ENCODE measurements at places on chromosomes 1 and 21. TPM values are rescaled to one million over a fixed set of nuclear protein-coding genes. Genes with fewer than 3 reads are reported as not detected.

GRCh38 chr1:48222501-48223242, at the start of gene SLC5A9:
SLC5A9 (plus strand) TSS chr1:48222716; CDS start chr1:48222737, 21 bp downstream.
- H3K4me3 ChIP-seq = no peak within 1 kb of the TSS
- no peak for DNase-seq
- H3K27me3 ChIP-seq = no peaks in the 10 kb centered on the region
- H3K36me3 ChIP-seq = no peaks in the 10 kb centered on the region

DNA sequence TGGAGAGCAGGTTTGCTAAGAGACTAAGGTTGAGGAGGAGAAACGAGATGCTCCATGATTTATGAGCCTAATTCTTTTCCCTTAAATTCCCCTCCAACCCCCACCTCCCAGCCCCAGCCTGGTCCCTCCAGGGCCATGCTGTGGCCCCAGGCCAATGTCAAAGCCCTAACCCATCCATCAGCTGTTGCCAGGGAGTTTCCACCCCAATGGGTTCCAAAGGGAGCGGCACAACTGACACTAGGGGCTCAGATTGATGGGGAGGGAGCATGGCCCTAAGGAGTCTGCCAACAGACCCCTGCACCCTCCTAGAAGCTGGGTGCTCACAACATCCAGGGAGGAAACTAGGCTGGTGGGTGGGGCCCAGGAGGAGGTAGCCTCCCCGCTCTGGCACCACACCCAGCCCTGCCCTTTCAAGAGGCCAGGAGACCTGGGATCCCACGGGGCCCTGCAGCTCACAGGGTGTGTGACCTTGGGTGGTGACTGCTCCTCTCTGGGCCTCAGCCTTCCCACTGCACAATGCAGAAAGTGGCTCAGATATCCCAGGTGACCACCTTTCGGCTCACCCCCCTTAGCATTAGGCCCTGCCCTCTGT, 12.9 kb downstream of the AHDC1 start:
- DNase-seq = no peak
- H3K4me1 ChIP-seq = peaks cover 30% of the 10 kb centered on the region
- H3K4me3 ChIP-seq = no peak overlapping the region
- no peak overlapping the region for H3K27ac ChIP-seq
- H3K27me3 ChIP-seq = no peaks in the 10 kb centered on the region

DNA sequence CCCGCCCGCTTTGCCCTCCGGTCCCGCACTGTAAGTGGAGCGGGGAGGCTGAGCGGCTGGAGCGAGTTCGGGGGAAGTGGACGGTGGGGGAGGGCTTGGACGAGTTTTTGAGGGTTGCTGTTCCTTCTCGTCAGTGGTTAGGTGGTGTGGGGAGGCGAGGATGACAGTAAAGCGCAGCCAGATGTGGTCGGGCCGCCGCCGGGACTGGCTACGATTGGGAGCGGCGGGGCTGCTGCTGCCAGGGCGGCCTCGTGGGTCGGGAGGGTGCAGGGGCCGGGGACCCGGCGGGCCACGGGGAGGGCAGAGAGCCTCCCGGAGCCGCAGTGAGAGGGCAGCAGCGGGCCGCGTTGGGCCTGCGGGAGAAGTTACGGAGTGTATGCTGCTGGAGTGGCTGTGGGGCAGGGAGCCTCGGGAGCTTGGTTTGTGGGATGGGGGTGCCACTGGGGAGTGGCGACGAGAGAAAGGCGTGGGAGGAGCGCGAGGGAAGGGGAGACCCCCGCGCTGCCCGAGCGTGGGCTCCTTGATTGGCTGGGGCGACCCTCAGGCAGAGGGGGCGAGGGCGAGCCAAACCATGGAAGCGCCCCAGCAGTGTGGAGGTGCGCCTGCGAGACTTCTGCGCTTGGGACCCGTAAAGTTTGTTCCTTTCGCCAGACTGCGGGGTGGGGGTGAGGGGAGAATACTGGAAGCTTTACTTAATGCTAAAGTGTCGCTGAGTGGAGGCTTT, 2.1 kb downstream of the ADGRL2 start:
- H3K4me1 ChIP-seq = peaks cover 4% of the 10 kb centered on the region
- H3K27ac ChIP-seq = no peak overlapping the region
- peak overlapping the region; percentile 27 for H3K4me3 ChIP-seq
- DNase-seq = no peak

DNA sequence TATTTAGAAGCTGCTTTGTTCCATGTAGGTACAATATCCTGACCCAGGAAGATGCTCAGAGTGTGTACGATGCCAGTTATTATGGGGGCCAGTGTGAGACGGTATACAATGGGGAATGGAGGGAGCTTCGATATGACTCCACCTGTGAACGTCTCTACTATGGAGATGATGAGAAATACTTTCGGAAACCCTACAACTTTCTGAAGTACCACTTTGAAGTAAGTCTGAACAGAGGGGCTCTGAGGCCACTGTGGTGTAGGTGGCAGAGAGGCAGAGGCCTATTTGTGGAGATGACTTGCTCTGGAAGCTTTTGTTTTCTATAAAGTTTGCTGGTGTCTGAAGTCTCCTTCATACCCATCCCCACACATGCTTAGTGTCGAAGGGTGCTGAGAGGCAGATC, 26.8 kb downstream of the C8A start:
- no peak overlapping the region for H3K4me3 ChIP-seq
- H3K36me3 ChIP-seq = no peaks in the 10 kb centered on the region
- H3K27ac ChIP-seq = no peak overlapping the region
- peaks cover 23% of the 10 kb centered on the region for H3K27me3 ChIP-seq

GRCh38 chr1:57158604-57158998, 192.8 kb upstream of the C8B start:
- no peak for DNase-seq
- no peaks in the 10 kb centered on the region for H3K36me3 ChIP-seq
- no peaks in the 10 kb centered on the region for H3K4me1 ChIP-seq
- H3K27me3 ChIP-seq = peaks cover 33% of the 10 kb centered on the region

GRCh38 chr1:246008363-246008831, 498.7 kb downstream of the SMYD3 start:
- H3K36me3 ChIP-seq = no peaks in the 10 kb centered on the region
- DNase-seq = no peak
- no peaks in the 10 kb centered on the region for H3K27me3 ChIP-seq
- no peak overlapping the region for H3K27ac ChIP-seq
- no peak overlapping the region for H3K4me3 ChIP-seq

- no peaks in the 10 kb centered on the region for H3K4me1 ChIP-seq
- no peaks in the 10 kb centered on the region for H3K27me3 ChIP-seq
- H3K36me3 ChIP-seq = peaks cover 11% of the 10 kb centered on the region
- no peak overlapping the region for H3K4me3 ChIP-seq
Observed at GRCh38 chr1:86356247-86356646, 39.9 kb downstream of the ODF2L start.

GRCh38 chr1:201418461-201418860, 3.1 kb downstream of the TNNI1 start:
- H3K36me3 ChIP-seq = no peaks in the 10 kb centered on the region
- H3K4me1 ChIP-seq = no peaks in the 10 kb centered on the region
- no peak overlapping the region for H3K4me3 ChIP-seq
- H3K27me3 ChIP-seq = no peaks in the 10 kb centered on the region

DNA sequence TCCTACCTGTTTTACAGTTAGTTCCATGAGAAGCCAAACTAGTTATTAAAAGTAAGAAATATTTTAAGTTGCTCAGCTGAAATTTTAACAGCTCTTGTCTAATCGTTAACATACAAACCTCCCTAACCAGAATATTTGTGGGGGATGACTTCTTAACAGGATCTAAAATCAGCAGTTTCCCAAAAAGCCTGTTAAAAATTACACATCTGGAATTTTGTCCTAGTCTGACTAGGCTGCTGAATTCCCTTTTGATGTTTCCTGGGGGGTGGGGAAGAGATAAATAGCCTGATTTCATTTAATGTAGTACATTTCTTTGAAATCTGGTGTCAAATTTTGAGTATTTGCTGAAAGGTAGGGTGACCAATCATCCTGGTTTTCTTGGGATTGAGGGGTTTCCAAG, 78.8 kb upstream of the ARHGAP29 start:
- H3K36me3 ChIP-seq = no peaks in the 10 kb centered on the region
- no peaks in the 10 kb centered on the region for H3K27me3 ChIP-seq
- no peak overlapping the region for H3K27ac ChIP-seq
- H3K4me1 ChIP-seq = peaks cover 41% of the 10 kb centered on the region

GRCh38 chr1:104780470-104781078, 1030.9 kb downstream of the AMY1C start:
- peak; percentile 64 for DNase-seq
- no peaks in the 10 kb centered on the region for H3K36me3 ChIP-seq
- no peak overlapping the region for H3K27ac ChIP-seq
- H3K27me3 ChIP-seq = no peaks in the 10 kb centered on the region

- no peaks in the 10 kb centered on the region for H3K27me3 ChIP-seq
- no peak overlapping the region for H3K27ac ChIP-seq
- no peaks in the 10 kb centered on the region for H3K36me3 ChIP-seq
- H3K4me1 ChIP-seq = 0 out of 2 replicates have a peak, but pooled peaks cover 4% of the 10 kb centered on the region
Observed at GRCh38 chr1:20083178-20083944, 13.4 kb downstream of the PLA2G5 start.

DNA sequence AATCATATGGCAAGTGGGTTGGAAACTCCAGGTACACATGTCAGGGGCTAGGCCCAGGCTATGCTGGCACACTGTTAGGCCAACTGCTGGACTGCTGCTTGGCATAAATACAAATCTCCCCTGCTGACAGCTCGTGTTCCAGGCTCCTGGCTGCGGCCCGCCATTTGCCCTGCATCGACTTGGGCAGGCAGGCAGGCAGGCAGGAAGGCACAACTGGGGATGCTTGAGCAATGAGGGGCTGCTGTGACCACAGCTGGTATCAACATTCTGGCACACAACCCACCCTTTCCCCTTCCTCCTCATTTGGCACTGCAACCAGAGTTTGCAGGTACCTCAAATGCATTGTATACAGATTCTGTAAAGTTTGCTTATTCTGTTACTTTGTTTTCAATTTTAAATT, 53.2 kb downstream of the SAMSN1 start:
- peaks cover 41% of the 10 kb centered on the region for H3K27me3 ChIP-seq
- no peaks in the 10 kb centered on the region for H3K36me3 ChIP-seq
- no peak overlapping the region for H3K4me3 ChIP-seq
- DNase-seq = no peak

GRCh38 chr1:162497104-162497722, 405 bp upstream of the UHMK1 start:
- H3K4me1 ChIP-seq = peaks cover 30% of the 10 kb centered on the region
- H3K27me3 ChIP-seq = no peaks in the 10 kb centered on the region
- H3K27ac ChIP-seq = no peak overlapping the region

DNA sequence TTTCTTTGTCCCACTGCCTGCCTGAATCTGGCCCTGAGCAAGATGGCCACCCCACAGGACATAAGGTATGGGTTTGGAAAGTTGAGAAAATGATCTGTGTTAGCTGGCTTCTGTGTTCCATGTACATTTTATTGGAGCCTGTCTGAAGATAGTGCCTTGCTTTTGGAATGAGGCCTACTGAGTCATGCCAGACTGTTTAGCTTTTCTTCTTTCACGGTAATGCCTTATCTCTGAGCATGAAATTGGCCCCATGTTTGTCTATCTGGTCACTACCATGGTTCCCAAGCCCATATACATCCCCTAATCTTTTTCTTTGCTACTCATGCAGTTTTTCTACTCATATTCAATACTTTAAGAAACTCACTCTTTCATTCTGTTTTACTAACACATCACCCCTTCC, 85.1 kb upstream of the LMO4 start:
- peak; percentile 19 for DNase-seq
- no peak overlapping the region for H3K4me3 ChIP-seq
- H3K4me1 ChIP-seq = peaks cover 7% of the 10 kb centered on the region

Gene ANKRD45
- total RNA-seq = not detected

DNA sequence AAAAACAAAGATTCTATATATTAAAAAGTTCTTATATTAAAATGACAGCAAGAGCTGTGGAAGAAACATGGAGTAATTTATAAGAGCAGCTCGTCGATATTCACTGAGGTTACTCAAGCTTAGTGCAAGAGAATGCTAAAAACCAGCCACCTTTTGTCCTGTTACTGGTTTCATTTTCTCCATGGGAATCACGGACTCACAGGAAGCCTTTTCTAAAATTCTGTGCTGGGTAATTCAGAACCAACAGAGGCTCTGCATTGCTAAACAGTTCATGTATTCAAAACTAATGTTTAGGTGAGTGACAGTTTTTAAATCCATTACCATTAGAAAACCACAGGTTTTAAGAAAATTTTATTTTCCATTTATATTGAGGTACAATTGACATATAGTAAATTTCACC, 147.8 kb upstream of the MAP1LC3C start:
- H3K27ac ChIP-seq = no peak overlapping the region
- peak overlapping the region; percentile 36 for H3K4me3 ChIP-seq
- peak; percentile 25 for DNase-seq
- peaks cover 11% of the 10 kb centered on the region for H3K27me3 ChIP-seq

Gene ADAM30
- total RNA-seq = not detected

Gene SPATA45
- total RNA-seq = not detected

GRCh38 chr1:97137862-97138514, 416.4 kb downstream of the PTBP2 start:
- no peak overlapping the region for H3K27ac ChIP-seq
- H3K4me1 ChIP-seq = no peaks in the 10 kb centered on the region
- DNase-seq = peak; percentile 70
- H3K36me3 ChIP-seq = no peaks in the 10 kb centered on the region
- no peaks in the 10 kb centered on the region for H3K27me3 ChIP-seq

DNA sequence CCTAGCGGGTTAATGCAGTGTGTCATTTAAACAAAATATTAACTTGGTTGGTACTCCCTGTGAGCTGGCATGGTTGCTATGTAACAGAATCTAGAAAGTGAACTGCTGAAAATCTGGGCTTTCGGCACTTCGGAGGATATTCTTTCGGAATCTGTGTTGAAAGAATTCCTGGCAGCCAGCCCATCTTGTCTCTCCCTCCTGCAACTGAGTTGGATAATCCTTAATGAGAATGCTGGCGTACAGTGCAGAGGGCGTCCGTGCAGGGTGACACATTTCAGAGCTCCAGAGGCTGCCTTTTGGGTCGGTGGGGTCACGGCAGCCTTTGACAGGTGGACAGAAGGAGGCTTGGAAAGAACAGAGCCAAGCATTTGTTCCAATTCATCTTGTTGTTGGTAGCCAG, 3.7 kb downstream of the KAZN start:
- no peak overlapping the region for H3K4me3 ChIP-seq
- H3K27me3 ChIP-seq = 0 out of 2 replicates have a peak, but pooled peaks cover 8% of the 10 kb centered on the region

GRCh38 chr1:38546636-38547035, 312.9 kb downstream of the RRAGC start:
- peaks cover 56% of the 10 kb centered on the region for H3K27me3 ChIP-seq
- no peak for DNase-seq
- H3K4me1 ChIP-seq = no peaks in the 10 kb centered on the region
- no peak overlapping the region for H3K27ac ChIP-seq
- H3K4me3 ChIP-seq = no peak overlapping the region

DNA sequence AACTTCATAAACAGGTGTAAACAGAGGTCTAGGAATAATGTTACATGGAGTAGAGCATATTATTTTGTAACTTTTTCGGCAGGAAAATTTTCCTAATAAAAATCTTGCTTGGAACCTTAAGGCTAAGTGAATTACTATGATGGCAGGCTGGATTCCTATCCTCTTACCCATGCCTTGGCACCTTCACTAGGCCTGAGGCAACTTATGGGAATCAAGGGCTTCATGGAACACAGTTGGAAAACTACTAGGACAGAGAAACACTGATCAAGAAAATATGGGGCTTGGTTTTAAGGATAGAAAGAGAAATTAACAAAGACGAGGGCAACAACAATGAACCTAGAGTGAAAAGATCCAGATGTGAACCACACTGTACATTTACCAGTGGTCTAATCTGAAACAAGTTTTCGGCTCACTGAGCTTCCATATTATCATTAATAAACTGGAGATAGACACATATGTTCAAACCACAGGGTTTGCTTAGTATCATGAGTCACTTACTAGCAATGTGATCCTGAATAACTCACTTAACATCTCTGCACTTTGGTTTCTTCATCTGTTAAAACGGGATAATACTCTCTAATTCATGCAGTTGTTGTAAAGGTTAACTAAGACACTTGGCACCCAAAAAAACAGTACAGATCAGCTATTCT, 68.5 kb downstream of the GPATCH2 start:
- peaks cover 28% of the 10 kb centered on the region for H3K4me1 ChIP-seq
- peak overlapping the region; percentile 52 for H3K4me3 ChIP-seq
- no peaks in the 10 kb centered on the region for H3K36me3 ChIP-seq

Gene C1orf185
- not detected for total RNA-seq

Data from PC-3 (cell line).